ENCODE measurements at places on chromosomes 13 and 19. TPM values are rescaled to one million over a fixed set of nuclear protein-coding genes. Genes with fewer than 3 reads are reported as not detected.

DNA sequence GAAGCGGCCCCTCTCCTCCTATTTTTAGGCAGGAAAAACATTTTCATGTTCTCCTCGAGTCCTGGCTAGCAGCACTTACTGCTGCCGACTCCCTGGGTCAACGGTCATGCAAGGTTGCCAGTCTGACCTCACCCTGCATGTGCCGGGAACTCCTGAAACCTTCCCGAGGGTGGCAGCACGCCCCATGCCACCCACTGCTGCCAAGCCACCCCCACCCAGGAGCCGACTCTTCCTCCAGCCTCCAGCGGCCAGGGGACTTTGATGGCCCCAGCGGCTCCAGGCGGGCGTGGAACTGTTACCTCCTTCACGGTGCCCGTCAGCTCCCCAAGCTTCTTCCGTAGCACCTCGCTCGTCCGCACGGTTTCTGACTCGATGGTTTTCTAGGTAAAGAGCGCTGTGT, 8.7 kb downstream of the TIMM44 start:
- no peak for DNase-seq

DNA sequence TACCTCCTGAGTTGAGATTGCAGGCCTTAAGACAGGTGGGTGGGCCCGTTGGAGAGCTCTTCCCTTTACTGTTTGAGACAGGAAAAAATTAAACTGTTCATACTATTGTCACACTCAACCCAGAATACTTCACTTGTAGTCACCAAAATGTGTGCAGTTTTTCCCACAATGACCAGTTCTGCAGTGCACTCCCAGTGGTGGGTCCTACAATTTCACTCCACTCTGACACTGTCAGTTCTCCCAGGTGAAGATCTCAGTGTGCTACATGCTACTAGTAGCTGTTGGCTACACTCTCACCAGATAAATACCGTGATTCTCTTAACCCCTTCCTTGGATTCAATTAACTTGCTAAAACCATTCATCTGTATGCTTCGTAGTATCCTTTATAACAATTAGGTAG, 2.9 kb downstream of the ZNF665 start:
- DNase-seq = no peak

DNA sequence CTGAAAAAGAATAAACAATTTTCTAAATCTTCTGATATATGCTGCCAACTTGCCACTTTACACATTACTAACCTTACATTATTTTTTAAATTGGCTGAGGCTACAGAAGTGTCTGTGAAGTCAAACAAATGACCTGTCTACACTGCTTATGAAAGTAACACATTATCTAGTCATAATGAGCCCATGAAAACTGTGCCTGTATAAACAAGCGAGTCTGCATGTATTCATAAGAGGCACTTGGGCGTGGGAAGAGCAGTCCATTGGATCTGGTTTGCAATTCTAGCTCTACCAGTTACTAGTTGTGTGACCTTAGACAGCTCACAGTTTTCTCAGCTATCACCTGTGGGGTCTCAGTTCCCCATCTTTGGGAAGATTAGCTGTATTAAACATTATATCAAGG, 3.1 kb downstream of the VPS36 start:
- no peak for DNase-seq

GRCh38 chr19:58007285-58007684, 4.7 kb upstream of the ZNF606 start:
- no peak for DNase-seq

Gene C19orf44
- polyA plus RNA-seq = 3.2 TPM

Gene TTC9B
- 25.0 TPM for polyA plus RNA-seq
